Smooth muscle cell of the umbilical artery (primary cell): ENCODE measurements at places on chromosomes 4 and X. TPM values are rescaled to one million over a fixed set of nuclear protein-coding genes. Genes with fewer than 3 reads are reported as not detected.

LETM1 gene
- total RNA-seq, result 68.0 and 86.5 TPM in 2 replicates

WFS1 gene
- 36.2 and 36.8 TPM in 2 replicates for total RNA-seq

NCBP2L gene
- total RNA-seq, result not detected in 2 replicates

NOCT gene
- total RNA-seq, result 28.8 and 46.4 TPM in 2 replicates

ADRA2C gene
- 0.89 and 2.6 TPM in 2 replicates for total RNA-seq

SORBS2 gene
- total RNA-seq, result 15.8 and 16.3 TPM in 2 replicates

COQ2 gene
- 5.3 and 6.8 TPM in 2 replicates for total RNA-seq

ARAP2 gene
- 1.2 and 3.1 TPM in 2 replicates for total RNA-seq

HNRNPH2 gene
- total RNA-seq, result 64.2 and 69.8 TPM in 2 replicates

TENM3 gene
- total RNA-seq, result 28.5 and 44.3 TPM in 2 replicates

XAGE3 gene
- total RNA-seq, result not detected in 2 replicates

PCDH18 gene
- total RNA-seq, result 9.7 and 30.0 TPM in 2 replicates

TACC3 gene
- 1.8 and 14.1 TPM in 2 replicates for total RNA-seq

XPNPEP2 gene
- not detected in 2 replicates for total RNA-seq

PDLIM5 gene
- 139 and 163 TPM in 2 replicates for total RNA-seq

KCNE5 gene
- total RNA-seq, result 0.30 and 0.55 TPM in 2 replicates

ARHGAP10 gene
- total RNA-seq, result 30.6 and 37.2 TPM in 2 replicates

ERVMER34-1 gene
- not detected in 2 replicates for total RNA-seq

SLC10A6 gene
- total RNA-seq, result not detected in 2 replicates

CT45A6 gene
- not detected in 2 replicates for total RNA-seq

EDA gene
- total RNA-seq, result under 0.01 and 0.23 TPM in 2 replicates

UGT2B7 gene
- 0.23 and 2.4 TPM in 2 replicates for total RNA-seq

DDX60 gene
- 15.1 and 17.7 TPM in 2 replicates for total RNA-seq

SLITRK4 gene
- total RNA-seq, result 3.6 and 6.6 TPM in 2 replicates

NAP1L2 gene
- total RNA-seq, result 0.59 and 0.78 TPM in 2 replicates

CFI gene
- total RNA-seq, result 1.2 and 9.2 TPM in 2 replicates

NDP gene
- total RNA-seq, result under 0.01 and 1.4 TPM in 2 replicates

IGBP1 gene
- 55.0 and 81.1 TPM in 2 replicates for total RNA-seq
